ENCODE measurements at places on chromosomes 3 and 15.
A peak's percentile ranks its signal among the peaks of the same experiment; 100 is the strongest.

- no peak for DNase-seq
These were observed 20.3 kb downstream of the IL12A start for GRCh38 chr3:160008961-160009360.

DNA sequence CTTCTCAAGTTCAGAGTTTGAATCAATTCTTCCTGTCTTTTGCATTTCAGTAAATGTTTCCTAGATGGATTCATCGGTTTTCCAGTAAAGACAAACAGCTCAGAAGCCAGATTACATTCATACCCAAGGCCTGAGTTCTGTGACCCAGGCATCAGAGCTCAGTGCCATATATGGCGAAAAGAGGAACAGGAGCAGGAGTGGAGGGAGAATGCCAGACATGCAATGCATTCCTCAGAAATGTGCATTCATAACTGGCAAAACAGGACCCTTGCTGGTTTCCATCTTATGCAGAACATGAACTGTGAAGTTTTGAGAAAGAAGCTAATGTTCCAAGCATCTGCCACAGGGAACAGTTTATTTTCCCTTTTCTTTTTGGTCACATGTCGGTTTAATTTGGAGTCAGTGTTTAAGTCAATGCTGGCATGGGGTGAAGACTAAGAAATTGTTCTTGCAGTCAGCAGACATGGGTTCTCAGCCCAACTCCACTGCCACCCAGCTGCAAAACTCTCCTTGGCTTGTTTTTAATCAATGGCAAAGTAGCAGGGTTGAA, 116.5 kb downstream of the LPP start:
- peak; percentile 62 for DNase-seq

DNA sequence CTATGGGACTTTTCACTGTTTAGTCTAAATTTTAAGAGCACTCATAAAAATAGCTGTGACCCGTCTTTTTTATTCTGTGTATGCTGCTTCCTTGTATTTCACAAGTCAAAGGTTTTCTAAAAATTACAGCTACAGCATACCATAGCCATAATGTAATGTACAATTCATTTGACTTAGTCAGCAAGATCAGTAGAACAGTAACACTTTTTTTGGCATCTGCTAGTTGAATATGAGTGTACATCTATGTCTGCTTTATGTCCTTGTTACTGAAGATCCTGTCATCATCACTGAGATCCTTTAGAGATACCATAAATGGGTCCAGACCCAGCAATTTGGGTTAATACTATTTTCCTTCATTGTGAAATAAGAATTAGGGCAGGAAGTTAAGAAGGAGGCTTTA, 42.2 kb downstream of the CMSS1 start:
- DNase-seq = no peak

- DNase-seq = no peak
These were observed 6.9 kb upstream of the CHD2 start for GRCh38 chr15:92893200-92893599.

DNA sequence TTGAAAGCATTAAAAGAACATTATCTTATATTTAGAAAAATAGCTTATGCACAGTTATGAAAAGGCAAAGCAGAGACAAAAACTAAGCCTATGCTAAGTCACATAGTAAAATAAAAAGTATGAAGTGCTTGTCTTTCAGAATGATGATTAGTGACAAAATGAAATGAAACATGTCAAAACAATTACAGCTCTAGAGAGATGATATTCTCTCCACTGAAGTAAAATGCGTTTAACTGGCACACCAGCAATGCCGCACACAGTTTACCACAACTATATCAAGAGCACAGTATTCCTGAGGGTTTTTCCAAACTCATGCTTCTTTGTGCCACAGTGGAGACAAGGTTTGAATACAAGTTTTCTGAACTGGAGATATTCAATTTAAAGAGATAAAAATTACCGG, 2.1 kb upstream of the ZBBX start:
- no peak for DNase-seq

- DNase-seq = no peak
These were observed 5.5 kb downstream of the MYO5A start for GRCh38 chr15:52523192-52523591.

GRCh38 chr3:197463279-197463678, 92.5 kb downstream of the BDH1 start:
- no peak for DNase-seq
